ENCODE measurements at places on chromosomes 7 and 10.

DNA sequence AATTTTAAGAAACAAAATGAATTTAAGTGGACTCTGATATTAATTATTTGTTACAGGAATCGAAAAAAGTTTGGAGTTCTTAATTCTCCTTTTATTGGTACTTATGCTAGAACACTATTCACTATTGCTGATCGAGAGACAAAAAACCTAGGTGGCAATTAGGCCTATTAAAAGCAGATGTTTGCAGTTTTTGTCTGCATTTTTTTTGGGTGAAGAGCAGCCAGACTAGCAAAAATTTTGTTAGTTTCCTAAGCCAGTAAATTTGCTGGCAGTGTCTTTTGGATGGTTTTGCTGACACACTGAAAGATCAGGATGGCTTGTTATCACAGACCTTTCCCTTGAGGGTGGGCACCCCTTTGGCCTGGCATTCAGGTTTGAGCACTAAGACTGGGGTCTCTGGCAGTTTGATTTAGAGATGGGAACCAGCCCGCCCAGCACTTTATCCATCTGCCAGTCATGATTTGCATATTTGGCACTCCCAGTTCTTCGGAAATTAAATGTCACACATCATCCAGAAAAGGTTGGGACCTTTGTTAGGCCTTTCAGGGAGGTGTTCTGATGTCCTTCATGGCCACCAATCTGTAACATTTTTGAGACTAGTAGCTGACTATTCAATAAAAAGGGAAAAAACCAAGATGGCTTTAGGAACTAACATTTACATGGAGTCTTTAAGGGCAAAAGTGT is 57.3 kb downstream of the INPP5F start:
- no peak for DNase-seq

DNA sequence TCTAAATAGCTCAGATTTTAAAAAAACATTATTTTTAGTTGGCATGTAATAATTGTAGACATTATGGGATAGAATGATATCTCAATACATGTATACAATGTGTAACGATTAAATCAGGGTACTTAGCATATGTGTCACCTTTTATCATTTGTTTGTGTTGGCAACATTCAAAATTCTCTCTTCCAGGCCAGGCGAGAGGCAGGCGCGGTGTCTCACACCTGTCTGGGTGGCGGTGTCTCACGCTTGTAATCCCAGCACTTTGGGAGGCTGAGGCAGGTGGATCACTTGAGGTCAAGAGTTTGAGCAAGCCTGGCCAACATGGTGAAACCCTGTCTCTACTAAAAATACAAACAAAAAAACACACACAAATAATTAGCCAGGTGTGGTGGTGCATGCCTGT is 151.7 kb downstream of the RTKN2 start:
- DNase-seq: no peak

- DNase-seq: no peak
These were observed 140.3 kb downstream of the VIPR2 start for GRCh38 chr7:159004411-159004810.

DNA sequence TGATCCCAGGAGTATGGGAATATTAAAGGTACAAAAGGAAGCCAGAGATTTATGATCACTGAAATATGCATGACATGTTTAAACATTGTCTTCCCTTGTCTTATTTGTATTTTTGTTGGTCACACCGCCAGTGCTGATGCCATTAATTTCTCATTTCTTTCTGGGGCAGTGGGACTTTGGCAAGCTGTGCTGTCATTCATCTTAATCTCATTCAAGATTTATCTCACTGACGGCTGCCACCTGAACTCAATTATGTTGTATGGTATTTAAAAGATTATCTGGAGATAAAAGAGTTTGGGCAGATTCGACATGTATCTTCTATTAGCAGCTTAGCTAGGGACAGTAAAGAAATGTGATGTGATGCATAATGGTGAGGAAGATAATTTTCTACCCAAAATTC is 284.9 kb upstream of the PLXDC2 start:
- no peak for DNase-seq

DNA sequence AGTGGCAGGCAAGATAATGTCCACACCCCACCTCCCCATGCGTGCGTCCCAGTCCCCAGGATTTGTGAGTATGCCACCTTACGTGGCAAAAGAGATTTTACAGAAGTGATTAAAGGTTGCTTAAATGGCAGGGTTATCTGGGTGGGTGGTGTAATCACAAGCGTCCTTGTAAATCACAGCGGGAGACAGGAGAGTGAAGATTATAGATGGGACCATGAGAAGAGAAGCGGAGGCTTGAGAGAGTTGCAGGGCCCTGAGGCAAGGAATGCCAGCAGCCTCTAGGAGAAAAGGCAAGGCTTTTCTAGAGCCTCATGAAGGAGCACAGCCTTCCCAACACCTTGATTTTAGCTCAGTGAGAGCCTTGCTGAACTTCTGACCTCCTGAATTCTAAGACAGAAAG is 10.2 kb downstream of the ZRANB1 start:
- no peak for DNase-seq

- DNase-seq: no peak
These were observed 731.5 kb upstream of the FZD8 start for GRCh38 chr10:36373424-36374096.

DNA sequence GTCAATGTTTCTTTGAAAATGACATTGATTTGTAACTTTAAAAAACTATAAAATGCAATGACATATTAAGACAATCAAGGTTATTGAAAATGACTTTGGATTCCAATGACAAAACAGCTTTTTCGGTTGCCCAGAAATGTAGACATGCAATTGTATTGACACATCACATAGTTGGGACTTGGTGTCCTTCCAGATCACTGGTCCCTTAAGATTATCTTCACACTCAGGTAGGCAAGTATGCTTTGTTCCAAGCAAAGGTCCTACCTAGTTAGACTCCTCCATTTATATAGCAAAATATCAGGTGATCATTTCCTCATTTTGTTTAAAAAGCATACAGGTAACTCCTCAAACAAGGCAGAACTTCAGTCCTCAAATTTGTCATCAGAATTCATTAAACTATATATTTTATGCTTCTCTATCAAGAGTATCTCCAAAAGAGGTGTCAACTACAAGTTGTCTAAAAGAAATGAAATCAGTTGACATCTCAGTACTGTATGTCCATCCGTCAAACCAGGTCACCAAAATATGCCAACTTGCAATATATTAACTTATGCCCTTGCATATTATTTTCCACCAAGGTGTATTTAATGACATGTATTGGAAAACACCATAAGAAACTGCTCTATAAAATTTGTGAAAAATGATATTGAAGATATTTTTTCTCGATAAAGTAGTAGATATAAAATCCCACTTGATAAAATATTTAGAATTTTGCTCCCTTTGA is 64.6 kb downstream of the TSPAN12 start:
- no peak for DNase-seq

DNA sequence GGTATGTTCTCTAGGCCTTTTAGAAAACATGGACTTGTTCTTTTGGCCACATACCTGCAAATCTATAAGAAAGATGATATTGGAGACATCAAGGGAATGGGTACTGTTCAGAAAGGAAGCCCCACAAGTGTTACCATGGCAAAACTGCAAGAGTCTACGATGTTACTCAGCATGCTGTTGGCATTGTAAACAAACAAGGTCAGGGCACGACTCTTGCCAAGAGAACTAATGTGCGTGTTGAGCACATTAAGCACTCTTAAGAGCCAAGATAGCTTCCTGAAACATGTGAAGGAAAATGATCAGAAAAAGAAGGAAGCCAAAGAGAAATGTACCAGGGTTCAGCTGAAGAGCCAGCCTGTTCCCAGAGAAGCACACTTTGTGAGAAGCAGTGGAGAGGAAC is 37.1 kb downstream of the SDK1 start:
- DNase-seq: no peak

GRCh38 chr10:100419911-100420449 is 42.8 kb upstream of the WNT8B start:
- DNase-seq: no peak

- no peak for DNase-seq
These were observed 312.4 kb downstream of the KCNMA1 start for GRCh38 chr10:77325233-77325537.

- no peak for DNase-seq
These were observed 362.8 kb upstream of the MBL2 start for GRCh38 chr10:53135213-53135896.

DNA sequence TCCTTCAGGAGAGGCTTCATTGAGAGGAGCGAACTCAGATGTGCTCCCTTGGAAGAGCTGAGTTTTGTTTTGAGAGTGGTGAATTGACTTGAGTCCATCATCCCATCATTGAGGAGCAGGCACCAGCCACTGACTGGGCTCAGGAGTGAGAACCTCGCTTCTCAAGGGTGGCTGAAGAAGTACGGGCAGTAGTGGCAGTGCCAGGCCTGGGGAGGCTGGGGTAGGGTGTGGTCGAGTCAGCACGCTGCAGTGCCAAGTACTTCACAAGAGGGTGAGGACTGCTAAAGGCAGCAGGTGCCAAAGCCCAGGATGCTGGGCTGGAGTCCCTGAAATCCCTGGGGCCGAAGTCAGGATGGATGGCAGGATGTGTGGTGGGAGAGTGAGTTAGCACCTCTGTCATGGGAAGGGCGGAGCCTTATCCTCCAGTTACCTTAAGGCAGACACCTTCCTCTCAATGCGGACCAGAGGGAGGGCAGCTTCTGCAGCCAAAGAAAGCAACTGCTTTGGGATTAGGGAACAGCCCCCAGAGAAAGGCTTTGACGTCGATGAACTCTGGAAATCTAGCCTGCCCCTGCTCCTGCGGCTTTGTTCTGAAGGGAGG is 210.3 kb downstream of the CAMK1D start:
- no peak for DNase-seq

DNA sequence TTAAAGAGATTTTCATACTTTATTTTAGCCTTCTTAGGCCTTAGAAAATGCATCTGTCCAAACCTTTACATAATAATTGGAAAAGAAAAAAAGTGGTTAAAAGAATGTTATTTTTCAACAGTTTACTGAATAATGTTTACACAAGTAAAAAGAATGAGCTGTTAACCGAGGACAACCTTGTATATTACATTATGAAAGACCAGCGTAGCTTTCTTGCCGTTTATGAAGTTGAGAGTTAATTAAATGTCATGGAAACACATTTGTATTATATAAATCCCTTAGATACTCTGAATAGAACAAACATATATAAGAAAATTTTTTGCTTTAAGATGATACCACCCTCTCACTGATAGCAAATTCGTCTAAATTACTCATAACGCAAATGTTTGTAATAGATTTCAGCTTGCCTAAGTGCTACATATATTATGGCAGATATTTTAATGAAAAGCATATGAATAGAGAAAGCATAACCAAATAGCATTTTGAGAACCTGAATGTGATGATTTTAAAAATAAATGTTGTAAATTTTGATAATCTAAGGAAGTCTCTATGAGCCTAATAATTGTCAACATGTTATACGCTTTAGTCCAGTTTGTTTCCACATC is 9.1 kb downstream of the CACNB2 start:
- DNase-seq: no peak

GRCh38 chr7:75534727-75535307 is 42.7 kb downstream of the SPDYE5 start:
- peak; percentile 5 for DNase-seq

DNA sequence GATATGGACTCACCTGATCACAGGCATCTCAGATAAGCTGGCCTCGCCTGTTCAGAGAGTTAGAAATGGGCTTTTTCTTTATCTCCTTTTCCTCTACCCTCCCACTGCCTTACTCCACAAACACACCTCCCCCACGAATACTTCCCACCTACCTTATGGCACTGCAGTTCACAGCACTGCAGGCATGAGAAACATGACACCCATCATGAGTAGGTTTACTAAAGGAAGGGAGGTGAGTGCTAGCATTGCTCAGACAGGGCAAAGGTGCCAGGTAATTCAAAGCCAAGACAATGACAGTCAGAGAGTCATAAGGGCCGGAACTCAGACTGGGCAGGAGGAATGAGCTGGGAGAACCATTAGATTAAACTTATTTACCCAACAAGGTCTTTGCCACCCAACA is 220.6 kb downstream of the FAM107B start:
- DNase-seq: no peak

GRCh38 chr10:113369365-113369694 is 183.5 kb upstream of the HABP2 start:
- no peak for DNase-seq

DNA sequence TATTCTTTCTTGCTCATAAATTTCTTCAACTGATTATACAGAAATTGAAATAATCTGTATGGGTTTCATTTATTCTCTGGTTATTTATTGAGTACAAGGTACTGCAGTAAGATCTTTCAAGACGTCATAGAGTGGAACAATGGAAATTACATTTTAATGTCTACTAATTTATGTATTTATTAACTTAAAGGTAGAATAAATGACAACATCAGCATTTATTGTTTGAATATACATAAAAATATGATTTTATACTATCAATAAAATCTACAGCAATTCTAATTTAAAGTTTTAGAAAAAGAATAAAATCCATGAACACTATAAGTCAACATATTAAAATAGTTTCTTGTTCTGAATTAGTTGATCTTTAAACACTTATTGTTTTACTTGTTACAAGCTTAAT is 158.5 kb downstream of the AGMO start:
- DNase-seq: no peak

GRCh38 chr7:80057488-80057887 is 77.1 kb upstream of the GNAI1 start:
- DNase-seq: no peak

DNA sequence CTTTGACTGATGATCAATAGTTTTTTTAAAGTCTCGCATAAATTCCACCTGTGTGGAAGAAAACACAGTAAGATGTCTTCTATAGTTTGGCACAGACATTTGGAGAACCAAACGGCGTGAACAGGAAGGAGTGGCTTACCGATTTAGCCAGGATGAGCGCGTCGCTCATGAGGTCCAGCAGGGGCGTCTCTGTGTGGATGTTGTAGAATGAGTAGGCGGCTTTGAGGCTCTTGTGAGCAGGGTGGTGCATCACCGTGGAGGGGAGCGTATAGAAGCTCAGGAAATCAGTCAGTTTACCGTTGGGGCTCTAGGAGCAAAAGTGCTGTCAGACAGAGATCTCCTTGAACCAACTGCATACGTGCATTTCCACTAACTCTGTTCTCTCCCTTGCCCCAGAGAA is 15.5 kb downstream of the RPP38 start:
- DNase-seq: no peak

DNA sequence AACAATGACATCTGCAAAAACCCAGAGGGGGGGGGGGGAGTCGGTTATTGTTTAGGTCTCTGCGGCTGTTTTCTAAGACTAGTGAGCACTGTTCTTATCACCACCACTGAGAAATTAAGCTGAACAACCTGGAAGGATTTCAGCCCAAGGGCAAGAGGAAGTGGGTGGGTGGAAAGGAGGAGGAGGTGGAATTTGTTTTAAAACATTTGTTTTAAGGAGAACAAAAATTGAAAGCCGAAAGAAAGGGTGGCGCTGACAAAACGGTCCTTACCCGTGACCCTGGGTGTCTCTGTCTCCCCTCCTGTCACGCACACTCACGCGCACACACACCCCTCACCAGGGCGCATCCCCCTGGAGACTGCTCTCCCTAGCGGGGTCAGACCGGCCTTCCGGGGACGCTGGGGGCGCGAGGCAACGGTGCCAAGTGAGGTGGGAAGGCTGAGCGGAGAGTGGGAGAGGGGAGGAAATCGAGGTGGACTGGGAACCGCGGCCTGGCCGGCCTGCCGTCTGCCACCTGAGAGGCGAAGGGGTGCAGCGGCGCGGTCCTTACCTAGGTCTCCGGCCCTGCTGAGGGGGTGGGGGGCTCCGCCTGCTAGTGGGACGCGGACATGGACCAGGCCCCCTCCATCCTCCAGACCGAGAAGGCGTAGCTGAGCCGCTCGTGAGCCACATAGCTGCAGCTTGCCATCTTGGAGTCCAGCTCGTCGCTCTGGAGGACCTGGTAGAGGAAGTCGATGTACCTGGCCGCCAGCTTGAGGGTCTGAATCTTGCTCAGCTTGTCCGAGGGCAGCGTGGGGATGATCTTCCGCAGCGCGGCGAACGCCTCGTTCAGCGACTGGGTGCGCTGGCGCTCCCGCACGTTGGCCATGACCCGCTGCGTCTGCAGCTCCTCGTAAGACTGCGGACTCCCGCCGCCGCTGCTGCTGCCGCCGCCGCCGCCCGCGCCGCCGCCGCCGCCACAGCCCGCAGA is 1.0 kb downstream of the TWIST1 start:
- DNase-seq: no peak
